ENCODE measurements at places on chromosomes 12 and 14.

- no peak for DNase-seq
Observed at GRCh38 chr14:89757313-89757939, 197.1 kb downstream of the EFCAB11 start.

- no peak for DNase-seq
Observed at GRCh38 chr12:108671110-108671509, 37.4 kb upstream of the SELPLG start.

- DNase-seq, result no peak
Observed at GRCh38 chr12:53059434-53060063, 9.7 kb downstream of the TNS2 start.

- no peak for DNase-seq
Observed at GRCh38 chr12:49779581-49779980, 38.2 kb downstream of the TMBIM6 start.

- peak; percentile 82 for DNase-seq
Observed at GRCh38 chr12:106058256-106059182, 80.2 kb downstream of the NUAK1 start.

GRCh38 chr14:71228711-71229110, 321.5 kb downstream of the PCNX1 start:
- DNase-seq, result no peak

GRCh38 chr12:66055837-66056319, 74.7 kb downstream of the LLPH start:
- DNase-seq, result no peak

- no peak for DNase-seq
Observed at GRCh38 chr12:39931231-39931630, 174.7 kb downstream of the SLC2A13 start.

DNA sequence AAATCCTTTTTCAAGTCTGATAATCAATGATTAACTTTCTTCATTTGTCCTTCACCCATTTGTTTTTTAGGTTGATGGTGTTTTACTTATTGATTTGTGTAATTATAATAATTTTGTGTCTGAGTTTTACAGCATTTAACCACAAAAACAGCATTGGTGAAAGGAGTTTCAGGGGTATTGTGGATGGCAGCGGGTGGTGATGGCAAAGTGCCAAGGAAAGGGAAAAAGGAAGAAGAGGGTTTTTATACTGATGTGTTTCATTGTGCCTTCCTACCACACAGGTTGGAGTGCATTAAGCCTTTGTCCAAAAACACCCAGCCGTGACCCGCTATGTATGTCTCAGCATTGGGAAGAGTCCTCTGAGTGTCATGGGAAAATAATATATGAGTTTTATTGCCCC, 150.3 kb downstream of the DAD1 start:
- no peak for DNase-seq

- DNase-seq, result peak; percentile 39
Observed at GRCh38 chr12:52836042-52836466, 1.9 kb upstream of the KRT79 start.

DNA sequence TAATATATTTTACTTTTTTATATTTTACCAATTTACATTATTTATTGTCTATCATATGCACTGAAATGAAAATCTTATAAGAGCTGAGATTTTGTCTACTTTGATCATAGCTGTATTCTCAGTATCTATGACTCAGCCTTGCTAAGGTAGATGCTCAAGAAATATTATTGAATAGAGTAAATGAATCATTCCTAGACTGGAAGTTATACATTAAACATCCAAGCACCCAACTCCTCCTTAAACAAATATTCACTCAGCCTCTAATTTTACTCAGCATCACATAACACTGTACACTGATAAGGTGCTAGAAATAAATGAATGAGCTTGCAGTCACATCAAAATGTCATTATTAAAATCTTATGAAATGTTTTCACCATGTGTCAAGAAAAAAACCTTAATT, 1424.9 kb downstream of the LRFN5 start:
- no peak for DNase-seq

- DNase-seq, result peak; percentile 100
Observed at GRCh38 chr14:39174560-39175444, at the start of gene PNN. Gene PNN (plus strand): TSS chr14:39175254. CDS start chr14:39175280, 26 bp downstream.

- DNase-seq, result no peak
Observed at GRCh38 chr14:30848449-30849240, 25.7 kb upstream of the COCH start.

GRCh38 chr14:56759633-56760032, 50.6 kb downstream of the OTX2 start:
- no peak for DNase-seq

DNA sequence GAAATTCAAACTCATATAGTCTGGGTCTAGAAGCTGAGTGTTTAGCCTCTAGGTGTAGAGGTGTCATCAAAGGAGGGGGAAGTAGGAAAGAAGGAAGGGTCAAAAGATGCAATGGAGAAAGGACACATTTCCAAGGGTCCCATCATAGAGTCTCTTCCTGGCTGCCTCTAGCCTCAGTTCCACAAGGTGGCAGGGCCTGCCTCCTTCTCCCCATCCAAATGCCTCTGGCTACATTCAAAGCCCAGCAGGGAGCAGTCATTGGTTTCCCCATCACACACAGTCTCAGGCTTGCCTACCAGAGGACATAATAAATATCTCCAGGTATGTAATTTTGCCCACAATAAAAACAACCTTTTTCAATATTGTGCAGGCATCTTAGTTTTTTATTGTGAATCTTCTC, 2.1 kb upstream of the CCT2 start:
- DNase-seq, result no peak

DNA sequence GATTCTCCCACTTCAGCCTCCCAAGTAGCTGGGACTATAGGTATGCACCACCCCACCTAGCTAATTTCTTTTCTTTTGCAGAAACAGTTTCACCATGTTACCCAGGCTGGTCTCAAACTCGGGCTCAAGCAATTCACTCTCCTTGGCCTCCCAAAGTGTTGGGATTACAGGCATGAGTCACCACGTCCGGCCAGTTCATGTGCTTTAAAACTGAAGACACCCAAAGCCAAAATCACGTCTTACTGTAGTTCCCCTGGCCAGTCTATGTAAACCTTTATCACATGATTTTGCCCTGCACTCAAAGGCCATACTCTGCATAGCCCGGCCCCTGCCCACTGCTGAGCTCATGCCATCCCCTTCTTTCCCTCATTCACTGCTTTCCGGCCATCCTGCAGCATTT, 4.5 kb downstream of the ALKBH2 start:
- peak; percentile 22 for DNase-seq

GRCh38 chr12:107431942-107432341, 253.7 kb upstream of the PWP1 start:
- no peak for DNase-seq

GRCh38 chr14:64195199-64195598, 99.0 kb downstream of the ESR2 start:
- no peak for DNase-seq

GRCh38 chr12:29572464-29572863, 75.0 kb upstream of the OVCH1 start:
- DNase-seq, result no peak

DNA sequence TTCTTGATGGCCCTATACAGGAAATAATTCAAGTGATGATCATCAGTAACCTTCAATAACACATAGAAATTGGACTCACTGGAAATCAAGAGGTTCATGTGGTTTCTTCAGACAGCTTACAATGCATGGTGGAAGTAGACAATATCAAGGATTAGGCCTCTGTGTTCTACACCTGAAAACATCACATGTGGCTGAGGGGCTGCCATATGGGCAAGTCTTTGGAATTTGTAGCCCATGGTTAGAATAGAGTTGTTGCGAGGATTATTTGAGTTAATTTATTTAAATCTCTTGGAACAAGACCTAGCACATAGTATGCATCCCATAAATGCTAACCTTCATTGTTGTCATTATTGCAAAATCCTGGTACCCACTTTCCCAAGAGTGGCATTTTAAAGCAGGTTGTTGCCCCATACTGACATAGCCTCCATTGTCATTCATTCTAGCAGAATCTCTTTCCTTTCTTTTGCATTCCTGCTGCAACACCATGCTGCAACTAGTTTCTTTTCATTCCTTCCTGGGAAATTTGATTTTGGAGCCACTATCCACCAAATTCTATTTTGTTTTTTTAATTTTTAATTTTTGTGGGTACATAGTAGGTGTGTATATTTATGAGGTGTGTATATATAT, 352.7 kb upstream of the NAV3 start:
- no peak for DNase-seq

DNA sequence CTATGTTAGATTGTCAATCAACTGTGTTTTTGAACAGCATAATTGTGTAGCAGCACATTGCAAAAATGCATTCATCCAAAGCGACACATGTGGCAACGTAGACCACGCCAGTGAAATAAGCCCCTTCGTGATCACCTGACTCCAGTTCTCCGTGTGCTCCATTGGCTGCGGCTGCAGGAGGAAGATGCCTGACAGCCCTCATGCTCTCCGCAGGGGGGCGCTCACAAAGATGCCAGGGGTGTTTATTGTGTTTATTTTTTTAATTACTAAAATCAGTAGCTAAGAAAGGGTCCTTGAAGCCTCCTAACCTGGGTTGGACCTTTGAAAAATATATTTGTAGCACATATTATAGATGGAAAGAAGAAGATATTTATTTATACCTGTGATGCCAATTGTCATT, 116.3 kb downstream of the SLC15A4 start:
- no peak for DNase-seq

GRCh38 chr14:99519931-99520421, 38.8 kb downstream of the CCNK start:
- no peak for DNase-seq

GRCh38 chr14:51636109-51636508, 15.6 kb upstream of the FRMD6 start:
- no peak for DNase-seq

GRCh38 chr14:60183741-60184140, 18.5 kb upstream of the DHRS7 start:
- DNase-seq, result peak; percentile 19

GRCh38 chr12:112122823-112123690, 2.3 kb upstream of the TRAFD1 start:
- peak; percentile 42 for DNase-seq

DNA sequence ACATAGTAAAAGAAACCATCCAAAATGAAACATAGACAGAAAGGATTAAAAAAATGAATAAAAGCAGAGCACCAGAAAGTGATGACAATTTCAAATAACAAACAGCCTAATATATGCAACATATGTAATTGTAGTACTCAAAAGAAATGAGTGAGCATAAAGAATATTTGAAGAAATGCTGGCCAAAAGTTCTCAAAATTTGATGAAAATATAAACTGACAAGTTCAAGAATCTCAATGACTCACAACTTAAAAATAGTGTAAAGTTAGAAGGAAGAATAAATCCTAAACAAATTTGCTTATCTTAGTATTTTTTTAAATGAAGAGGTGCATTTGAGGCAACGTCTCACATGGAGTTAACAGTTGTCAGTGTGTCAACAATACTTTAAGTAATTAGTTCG, 498.9 kb downstream of the SLC6A15 start:
- DNase-seq, result no peak

DNA sequence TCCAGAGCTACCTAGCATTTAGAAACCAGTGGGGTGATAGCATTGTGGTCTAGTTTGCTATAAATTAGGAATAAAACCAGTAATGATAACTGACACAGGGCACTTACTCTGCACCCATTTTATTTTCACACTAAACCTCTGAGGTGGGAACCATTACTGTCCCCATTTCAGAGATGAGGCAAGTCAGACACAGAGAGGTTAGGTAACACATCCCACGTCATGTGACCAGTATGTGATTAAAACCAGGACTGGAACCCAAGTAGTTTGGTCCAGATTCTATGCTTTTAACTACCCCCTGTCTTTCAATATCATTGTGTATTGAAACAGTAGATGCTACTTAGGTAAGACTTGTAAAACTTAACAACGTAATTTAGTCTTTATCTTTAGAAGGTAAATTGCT, 110.2 kb downstream of the PLXNC1 start:
- DNase-seq, result no peak

DNA sequence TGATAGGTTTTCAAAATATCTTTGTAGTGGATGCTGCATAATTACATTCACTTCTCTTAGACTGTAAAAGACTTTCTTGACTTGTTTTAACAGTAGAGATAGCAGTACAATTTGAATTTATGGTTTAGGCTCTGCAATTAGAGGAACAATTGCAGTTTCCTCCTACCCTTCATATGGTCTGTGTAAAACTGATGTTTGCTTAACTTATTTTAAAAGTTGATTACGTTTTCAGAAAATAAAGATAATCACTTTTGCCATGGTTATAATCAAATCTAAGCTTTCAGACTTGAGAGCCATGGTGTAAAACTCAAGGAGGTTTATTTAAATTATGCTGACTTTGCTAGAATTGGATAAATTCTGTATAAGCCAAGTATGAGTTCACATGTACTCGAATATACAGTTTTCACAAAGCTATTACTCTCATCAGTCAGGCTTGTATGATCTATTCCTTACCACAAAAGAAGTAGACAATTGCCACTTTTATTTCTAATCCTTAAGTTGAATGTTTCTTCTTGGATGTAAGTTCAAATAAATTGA, 2.5 kb upstream of the MAPK1IP1L start:
- DNase-seq, result no peak

DNA sequence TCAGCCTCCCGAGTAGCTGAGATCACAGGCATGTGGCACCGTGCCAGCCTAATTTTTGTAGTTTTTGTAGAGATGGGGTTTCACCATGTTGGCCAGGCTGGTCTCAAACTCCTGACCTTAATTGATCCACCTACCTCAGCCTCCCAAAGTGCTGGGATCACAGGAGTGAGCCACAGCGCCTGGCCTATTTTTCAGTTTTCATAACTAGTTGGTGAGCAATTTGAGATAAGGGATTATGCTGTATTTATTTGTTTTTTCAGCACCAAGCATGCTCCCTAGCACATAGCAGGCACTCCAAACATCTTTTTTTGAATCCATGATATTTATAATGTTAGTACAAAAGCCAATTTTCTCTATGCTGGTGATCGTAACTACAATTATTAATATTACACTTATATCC, 541.2 kb downstream of the SNAPC1 start:
- DNase-seq, result no peak

- no peak for DNase-seq
Observed at GRCh38 chr12:1934068-1934467, 15.6 kb upstream of the CACNA2D4 start.

DNA sequence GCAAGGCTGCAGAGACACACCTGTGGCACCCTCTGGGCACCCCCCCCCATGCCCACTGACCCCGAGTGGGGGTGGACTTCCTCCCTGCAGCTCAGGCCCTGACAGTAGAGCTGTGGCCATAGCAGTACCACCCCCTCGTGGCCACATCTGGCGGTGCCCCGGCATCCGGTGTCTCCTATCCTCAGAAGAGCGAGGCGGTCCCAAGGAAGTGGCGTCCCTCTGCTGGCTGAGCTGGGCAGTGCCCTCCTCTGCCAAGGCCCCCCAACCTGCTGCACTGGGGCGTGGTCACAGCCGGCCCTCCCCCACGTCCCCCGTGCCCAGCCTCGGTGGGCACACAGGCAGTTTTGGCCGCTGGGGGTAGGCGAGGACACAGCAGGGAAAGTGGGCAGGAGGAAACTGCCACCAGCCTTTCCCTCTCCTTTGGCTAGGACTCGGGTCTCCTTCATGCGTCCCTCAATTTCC, 6.0 kb upstream of the SLC6A12 start:
- DNase-seq, result peak; percentile 37

- DNase-seq, result no peak
Observed at GRCh38 chr14:61480704-61481285, 159.4 kb downstream of the PRKCH start.

- DNase-seq, result peak; percentile 3
Observed at GRCh38 chr12:100229036-100229635, 28.5 kb downstream of the ACTR6 start.

GRCh38 chr12:46847001-46847400, 21.2 kb upstream of the SLC38A4 start:
- DNase-seq, result no peak

All from AG10803 (cell line).